ENCODE measurements at places on chromosomes 7 and 10.

- DNase-seq, result no peak
These were observed 60.4 kb upstream of the STRIP2 start for GRCh38 chr7:129373651-129374428.

DNA sequence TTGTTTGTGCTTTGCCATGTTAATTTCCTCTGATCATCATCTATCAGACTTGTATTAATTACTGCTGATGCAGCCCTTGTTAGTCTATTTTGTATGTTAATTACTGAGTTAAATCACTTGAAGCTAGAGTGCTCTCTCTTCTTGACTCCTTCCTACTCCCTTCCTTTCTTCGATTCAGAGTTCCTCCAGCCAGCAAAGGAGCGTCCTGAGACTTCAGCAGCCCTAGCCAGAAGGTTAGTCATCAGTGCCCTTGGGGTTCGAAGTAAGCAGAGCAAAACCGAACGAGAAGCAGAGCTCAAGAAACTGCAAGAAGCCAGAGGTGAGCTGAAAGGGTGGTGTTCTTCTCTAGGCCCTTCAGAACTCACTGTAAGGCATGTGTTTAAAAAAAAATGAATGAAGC, 32.1 kb downstream of the LOXL4 start:
- no peak for DNase-seq

DNA sequence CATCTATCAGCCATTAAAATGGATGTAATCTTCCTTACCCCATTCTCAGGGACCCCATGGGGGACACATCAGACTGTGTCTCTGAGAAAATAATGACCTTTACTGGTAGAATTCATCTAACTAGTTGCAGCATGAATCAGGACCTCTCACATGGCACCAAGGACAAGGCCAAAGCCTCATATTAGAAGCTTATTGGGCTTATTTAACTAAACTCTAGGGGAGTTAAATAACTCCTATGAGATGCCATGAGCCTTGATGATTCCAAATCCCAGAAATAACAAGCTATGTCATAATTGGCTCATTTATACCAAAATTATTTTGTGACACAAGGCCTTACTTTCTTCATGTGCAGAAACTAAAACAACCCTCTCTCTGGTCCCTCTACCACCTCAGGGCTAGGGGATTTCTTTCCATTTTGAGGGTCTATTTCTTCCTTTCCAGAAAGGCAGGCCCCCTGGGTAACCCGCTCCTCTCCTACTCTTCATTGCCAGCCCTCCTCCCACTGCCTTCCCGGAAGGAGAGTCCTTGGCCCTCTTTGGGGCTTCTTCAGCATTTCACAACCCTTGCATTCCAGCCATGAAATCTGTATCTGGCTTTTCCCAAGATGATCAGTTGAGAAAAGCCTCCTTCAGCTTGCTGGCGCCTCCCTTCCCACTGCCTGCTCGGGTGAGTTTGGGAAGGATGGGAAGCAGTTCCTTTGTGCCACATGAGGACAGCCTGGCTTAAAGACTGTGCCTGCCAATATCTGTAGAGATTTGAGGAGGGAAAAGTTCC, 41.8 kb upstream of the TRIM8 start:
- no peak for DNase-seq

GRCh38 chr10:59057345-59057744, 119.1 kb upstream of the PHYHIPL start:
- DNase-seq, result no peak

- DNase-seq, result peak; percentile 51
These were observed 2.3 kb upstream of the NOS3 start for GRCh38 chr7:150988230-150989226.

DNA sequence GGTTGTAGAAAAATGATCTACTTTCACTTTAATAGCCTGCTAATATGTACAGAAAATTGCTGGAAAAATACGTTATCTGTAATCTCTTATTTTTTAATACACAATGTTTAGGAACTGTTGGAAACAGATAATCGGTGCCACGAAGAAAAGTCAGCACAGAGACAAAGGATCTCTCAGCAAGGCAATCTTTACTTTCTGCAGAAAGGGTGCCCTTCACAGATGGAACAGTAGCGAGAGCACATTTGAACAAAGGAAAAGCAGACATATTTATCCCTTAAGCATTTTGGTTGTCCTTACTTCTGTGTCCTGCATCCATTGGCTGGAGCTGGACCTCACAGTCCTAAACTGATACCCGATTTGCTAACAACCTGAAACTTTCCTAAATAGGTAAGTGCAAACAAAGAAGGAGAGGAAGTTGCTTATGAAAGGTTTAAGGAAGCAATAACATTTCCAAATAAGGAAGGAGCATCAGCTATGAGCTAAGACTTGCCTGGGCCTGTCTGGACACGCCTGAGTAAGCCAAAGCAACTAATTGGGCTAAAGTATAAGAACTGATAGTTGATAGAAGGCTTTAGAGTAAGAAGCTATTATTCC, 640.0 kb downstream of the SH2D4B start:
- DNase-seq, result no peak

DNA sequence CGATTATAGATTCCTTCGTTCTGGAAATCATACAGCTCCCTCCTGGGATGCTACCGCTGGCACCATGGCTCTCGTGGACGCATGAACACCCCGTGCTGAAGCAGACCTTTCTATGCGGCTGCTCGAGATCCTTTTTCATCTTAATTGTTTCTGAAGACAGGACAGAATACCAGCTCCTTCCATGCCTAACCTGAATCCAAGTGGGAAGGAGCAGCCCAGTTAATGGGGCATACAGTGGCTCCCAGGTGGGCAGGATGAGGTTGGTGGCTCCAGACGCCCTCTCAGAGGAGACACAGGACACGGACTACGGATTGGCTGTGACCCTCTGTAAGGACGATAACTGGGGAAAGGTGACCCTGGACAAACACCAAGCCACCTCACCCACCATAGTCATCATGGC, 18.4 kb upstream of the LOXL4 start:
- no peak for DNase-seq

GRCh38 chr10:5399332-5399731, 5.3 kb downstream of the TUBAL3 start:
- no peak for DNase-seq

DNA sequence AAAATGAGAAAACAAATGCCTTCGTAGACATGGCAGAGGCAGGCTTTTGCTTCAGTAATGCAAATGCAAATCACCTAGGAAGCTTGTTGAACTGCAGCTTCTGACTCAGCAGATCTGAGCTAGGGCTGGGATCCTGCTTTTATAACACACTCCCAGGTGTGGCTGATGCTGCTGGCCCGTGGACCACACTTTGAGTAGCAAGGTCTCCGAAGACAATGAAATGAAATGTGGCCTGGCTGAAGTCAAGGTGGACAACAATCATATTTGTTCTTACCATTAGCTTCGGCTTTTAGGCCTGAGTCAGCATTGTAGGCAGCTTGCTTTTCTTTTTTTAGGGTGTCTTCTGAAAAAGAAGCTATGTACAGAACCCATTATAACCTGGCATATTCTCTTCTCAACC, 26.3 kb downstream of the COL17A1 start:
- DNase-seq, result no peak

- DNase-seq, result no peak
These were observed 111.7 kb downstream of the PDGFA start for GRCh38 chr7:407721-408539.

DNA sequence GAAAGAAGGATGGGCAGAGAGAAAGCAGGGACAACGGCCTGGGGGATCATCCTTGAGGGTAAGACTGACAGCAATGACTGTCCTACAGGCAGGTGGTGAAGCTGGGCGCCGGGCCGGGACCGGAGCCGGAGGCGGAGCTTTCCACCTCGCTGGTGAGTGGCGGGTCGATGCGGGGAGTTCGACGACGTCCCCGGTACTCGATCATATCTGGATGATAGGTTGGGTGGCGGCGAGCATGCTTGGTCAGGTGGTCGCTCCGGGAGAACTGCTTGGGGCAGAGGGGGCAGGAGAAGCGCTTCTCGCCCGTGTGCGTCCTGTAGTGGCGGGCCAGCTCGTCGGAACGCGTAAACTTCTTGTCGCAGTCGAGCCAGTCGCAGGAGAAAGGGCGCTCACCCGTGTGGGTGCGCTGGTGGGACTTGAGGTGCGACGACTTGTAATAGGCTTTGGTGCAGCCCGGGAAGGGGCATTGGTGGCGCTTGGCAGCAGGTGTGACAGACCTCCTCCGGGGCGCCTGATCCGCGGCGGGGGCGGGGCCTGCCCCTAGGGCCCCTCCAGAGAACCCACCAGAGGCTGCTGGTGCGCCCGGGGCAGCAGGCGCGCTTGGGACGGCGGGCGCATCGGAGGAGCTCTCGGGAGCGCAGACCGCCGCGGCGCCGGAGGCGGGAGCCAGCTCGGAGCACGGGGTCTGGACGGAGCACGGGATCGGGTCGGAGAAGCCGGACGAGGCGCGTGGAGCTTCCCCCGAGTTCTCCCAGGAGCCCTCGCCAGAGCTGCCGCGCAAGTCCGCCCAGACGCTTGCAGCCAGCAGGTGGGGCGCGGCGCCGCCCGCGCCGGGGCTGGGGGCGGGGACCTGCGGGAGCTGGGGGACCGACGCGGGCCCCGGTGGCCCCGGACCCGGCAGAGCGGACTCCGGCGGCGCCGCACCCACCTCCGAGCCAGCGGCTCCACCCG, 752 bp downstream of the KLF14 start:
- peak; percentile 1 for DNase-seq

GRCh38 chr10:12848439-12849173, 152.9 kb downstream of the CCDC3 start:
- no peak for DNase-seq

- no peak for DNase-seq
These were observed 32.8 kb downstream of the PIK3AP1 start for GRCh38 chr10:96687317-96688012.

DNA sequence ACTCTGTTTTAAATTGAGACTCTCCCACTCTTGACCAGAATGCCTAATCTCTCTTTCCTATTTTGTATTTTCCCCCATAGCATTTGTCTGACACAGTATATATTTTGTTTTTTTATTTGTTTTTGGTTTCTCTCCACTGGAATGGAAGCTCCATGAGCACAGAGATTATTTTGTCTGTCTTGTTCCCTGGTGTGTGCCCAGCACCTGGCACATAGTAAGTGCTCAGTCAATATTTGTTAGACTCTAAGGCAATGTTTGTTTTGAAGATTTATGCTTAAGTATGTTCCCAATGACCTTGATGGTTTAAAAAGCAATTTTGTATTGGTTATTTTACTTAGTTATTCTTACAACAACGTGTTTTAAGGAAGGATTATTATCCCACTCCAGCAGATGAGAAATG, 201.8 kb downstream of the DYNC1I1 start:
- DNase-seq, result no peak

DNA sequence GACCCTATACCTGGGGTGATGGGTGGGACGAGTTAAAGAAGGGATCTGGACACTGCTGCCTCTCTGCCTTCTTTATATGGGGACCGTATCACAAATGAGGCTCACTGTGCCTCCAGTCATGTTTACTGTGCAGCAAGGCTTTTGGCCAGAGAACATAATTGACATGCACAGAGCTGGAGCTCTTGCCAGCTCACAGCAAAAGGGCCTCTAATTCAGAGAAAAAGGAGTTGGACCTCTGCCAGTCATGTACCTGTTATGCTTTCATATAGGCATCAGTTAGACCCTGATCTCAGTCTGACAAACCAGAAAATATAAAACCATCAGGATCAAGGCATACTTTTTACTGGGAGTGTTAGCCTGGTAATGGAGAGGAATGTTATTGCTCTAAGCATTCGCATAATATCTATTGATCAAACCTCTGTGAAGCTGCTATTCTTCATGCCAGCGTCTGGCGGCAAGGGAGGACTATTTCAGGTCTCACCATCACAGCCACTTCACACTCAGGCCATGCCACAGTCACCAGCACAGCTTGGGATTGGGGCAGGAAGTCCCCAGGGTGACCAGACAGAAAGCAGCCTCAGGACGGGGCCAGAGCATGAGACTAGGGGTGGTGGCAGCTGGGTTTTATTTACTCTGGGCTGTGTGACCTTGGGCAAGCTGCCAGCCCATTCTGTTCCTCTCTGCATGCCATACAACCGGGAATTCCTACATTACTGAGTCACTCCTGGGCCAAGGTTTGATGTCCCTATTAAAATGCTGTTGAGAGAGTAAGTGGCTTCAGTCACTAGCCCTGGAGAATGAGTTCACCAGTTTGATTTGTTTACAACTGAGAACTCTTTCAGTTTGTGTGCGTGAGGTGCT, 90.1 kb downstream of the NPSR1 start:
- no peak for DNase-seq

DNA sequence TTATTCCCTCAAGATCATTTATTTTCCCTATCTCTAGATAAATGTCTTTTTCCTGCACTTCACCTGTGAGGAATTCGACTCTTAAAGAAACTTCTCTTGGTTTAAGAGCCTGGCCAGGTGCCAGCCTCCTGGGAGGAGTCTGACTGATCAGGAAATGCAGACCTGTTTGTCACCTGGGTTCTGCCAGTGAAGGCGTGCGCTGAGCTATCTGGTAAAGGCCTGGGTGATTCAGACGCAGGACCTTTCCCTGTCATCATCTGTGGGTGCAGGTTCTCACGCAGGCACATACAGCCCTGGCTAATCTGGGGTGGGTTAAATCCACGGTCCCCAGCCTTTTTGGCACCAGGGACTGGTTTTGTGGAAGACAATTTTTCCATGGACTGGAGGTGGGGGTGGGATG, 65.3 kb upstream of the AQP1 start:
- DNase-seq, result no peak

GRCh38 chr10:4058514-4059029, 273.6 kb upstream of the KLF6 start:
- no peak for DNase-seq

DNA sequence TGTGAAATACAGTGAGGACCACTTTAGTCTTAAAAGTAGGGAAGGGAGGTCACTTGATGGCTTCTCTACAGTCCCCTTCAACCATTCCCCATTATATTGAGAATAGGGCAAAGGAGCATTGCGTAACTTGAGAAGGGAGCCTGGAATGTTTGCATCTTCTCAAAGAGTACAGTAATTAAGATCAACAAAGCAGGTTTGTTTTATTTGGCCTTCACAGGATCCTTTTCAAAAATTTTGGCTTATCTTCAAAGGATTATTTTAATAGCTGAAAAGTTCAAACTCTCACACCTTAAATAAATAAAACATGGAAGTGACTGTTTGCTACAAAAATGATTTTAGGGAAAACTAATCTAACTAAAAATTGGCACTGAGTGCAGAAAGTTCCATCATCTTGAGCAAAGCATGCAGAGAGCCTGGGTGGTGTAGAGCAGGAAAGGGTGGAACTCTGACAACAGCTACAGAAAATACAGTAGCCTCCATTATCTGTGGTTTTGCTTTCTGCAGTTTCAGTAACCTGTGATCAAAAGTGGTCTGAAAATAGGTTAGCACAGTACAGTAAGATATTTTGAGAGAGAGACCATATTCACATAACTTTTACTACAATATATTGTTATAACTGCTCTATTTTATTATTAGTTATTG, 214.0 kb downstream of the MDFIC start:
- no peak for DNase-seq

DNA sequence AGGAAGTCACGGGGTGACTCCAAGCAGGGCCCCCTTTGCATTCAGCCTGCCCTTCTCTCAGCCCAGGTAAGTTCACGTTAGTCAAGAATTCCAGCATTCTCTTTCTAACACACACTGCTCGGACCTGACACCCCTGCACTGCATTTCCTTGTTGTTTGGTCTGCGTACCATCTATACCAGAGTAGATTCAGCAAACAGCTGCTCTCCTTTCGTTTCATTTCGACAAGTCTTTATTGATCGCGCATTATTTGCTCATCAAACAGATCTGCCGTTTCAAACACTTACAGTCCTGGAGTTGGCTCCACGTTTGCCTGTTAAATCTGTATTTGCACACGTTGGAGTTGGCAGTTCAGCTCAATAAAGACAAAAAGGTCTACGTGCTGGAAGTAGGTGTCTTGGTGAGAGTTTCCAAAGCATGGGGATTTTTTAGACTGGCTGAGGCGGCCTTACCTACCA, 495.1 kb downstream of the RPS24 start:
- DNase-seq, result no peak
